ENCODE measurements at places on chromosomes 16 and 17. TPM values are rescaled to one million over a fixed set of nuclear protein-coding genes. Genes with fewer than 3 reads are reported as not detected.

The ANKRD40CL gene
- not detected for polyA plus RNA-seq

The CD2BP2 gene
- polyA plus RNA-seq = 28.1 TPM

The SRL gene
- not detected for polyA plus RNA-seq

The KDM6B gene
- 49.2 TPM for polyA plus RNA-seq

The UTS2R gene
- 0.86 TPM for polyA plus RNA-seq

The SKAP1 gene
- 24.5 TPM for polyA plus RNA-seq

The CACNG1 gene
- not detected for polyA plus RNA-seq

The AOC2 gene
- 2.6 TPM for polyA plus RNA-seq

The OTOP2 gene
- polyA plus RNA-seq = not detected

The ENGASE gene
- 92.1 TPM for polyA plus RNA-seq

The KRT39 gene
- polyA plus RNA-seq = not detected

The HAP1 gene
- polyA plus RNA-seq = 0.03 TPM

The C17orf67 gene
- polyA plus RNA-seq = 5.0 TPM

The CLDN9 gene
- 0.20 TPM for polyA plus RNA-seq

The COX6A2 gene
- not detected for polyA plus RNA-seq

The CAPNS2 gene
- not detected for polyA plus RNA-seq

The PPM1D gene
- polyA plus RNA-seq = 6.5 TPM

The ARL5C gene
- not detected for polyA plus RNA-seq

The PRAC2 gene
- not detected for polyA plus RNA-seq

The OR1F1 gene
- polyA plus RNA-seq = not detected

The SALL1 gene
- not detected for polyA plus RNA-seq
